Fibroblast of upper back skin (primary cell): ENCODE measurements at places on chromosomes 1 and 21.

GRCh38 chr21:32844653-32845436 is 73.3 kb upstream of the PAXBP1 start:
- DNase-seq = peak; percentile 77

GRCh38 chr1:206930210-206930798 is 8.6 kb upstream of the FCMR start:
- no peak for DNase-seq

GRCh38 chr1:214548988-214549387 is 2.4 kb downstream of the PTPN14 start:
- DNase-seq = peak; percentile 42

- DNase-seq = no peak
Measured at GRCh38 chr1:1069711-1070676, 4.1 kb downstream of the RNF223 start.

GRCh38 chr1:89986020-89986419 is 8.9 kb upstream of the ZNF326 start:
- DNase-seq = no peak

GRCh38 chr1:110449661-110450651 is 993 bp upstream of the PROK1 start:
- DNase-seq = no peak

DNA sequence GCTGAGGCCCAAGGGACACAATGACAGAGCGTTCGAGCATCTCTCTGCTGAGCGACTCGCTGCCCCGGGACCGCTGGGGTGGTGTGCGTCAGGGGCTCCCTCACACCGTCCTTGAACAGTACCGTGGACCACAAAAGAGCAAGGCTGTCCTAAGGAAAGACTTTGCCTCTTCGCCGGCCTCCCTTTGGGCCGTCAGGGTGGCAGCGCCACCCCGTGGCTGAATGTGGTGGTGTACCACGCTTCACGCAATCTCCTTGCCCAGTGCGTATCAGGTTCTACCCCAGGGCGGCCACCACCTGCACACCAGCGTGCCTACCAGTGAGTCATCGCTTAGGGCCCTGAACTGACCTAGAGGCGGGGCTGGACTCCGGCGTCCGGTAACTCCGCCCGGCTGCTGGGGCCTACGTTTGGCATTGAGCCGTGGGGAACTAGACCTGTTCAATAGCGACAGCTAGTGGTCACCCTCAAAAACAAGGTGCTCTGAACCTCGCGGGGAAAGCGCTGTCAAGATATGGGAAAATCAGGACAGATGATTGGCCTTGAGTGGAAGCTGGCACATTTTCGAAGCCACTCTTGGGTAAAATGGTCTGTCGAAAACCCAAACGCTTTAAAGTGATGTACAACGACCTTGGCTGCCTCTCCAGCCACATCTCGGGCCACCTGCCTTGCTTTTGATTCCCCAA is 8.1 kb upstream of the TRAF3IP3 start:
- peak; percentile 84 for DNase-seq

DNA sequence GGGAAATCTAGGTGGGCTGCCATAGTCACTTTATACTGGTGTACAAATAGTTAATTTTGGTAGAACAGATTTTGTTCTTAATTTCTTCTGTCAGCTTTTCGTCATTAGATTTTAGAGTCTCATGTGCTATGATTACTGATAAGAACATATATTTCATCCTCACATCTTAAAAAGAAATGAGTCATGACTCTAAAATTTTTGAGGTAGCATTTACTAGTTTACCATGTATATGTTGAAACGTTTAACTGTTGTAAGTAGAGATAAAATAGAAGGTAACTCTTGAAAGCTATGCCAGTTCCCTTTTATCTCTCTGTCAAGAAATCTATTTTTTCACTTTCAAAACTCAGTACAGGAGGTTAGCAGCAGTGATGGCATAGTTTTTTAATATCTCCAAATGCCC is 53.4 kb downstream of the KLHL20 start:
- no peak for DNase-seq

DNA sequence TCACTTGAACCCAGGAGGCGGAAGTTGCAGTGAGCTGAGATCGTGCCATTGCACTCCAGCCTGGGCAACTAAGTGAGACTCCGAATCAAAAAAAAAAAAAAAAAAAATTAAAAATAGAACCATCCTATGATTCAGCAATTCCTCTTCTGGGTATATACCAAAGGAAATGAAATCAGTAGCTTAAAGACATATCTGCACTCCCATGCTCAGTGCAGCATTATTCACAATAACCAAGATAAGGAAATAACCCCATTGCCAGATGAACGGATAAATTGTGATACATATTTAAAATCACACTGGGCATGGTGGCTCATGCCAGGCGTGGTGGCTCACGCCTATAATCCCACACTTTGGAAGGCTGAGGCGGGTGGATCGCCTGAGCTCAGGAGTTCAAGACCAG is 23.8 kb downstream of the ALDH9A1 start:
- no peak for DNase-seq

- no peak for DNase-seq
Measured at GRCh38 chr1:967466-968343, 1.4 kb downstream of the PLEKHN1 start.

DNA sequence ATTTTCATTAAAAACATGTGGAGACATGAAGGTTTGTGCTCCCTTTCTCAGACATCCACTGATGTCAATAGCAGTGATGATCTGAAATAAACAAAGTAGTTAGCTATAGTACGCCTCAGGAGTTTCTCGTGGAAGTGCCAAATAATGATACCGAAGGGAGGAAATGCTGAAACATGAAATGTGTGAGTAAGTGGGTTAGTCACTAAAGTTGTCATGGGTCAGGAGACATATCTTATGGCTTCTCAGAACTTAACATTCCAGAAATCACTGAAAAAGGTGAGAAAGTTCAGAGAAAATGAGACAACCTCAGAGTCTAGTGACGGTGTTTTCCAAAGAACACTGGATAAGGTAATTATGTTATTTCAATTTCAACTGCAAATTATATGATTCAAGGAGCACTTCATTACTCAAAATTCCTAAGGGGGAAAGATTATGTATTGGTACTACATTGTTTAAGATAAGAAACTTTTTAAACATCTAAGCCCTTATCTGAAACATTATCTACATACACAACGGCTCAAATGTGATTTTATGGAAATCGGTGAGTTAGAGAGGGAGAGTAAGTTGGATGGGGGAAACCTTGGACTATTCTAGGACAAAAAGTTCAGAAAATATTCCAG is 20.6 kb downstream of the NIBAN1 start:
- peak; percentile 64 for DNase-seq

- no peak for DNase-seq
Measured at GRCh38 chr1:112689842-112690237, 15.4 kb downstream of the MOV10 start.

DNA sequence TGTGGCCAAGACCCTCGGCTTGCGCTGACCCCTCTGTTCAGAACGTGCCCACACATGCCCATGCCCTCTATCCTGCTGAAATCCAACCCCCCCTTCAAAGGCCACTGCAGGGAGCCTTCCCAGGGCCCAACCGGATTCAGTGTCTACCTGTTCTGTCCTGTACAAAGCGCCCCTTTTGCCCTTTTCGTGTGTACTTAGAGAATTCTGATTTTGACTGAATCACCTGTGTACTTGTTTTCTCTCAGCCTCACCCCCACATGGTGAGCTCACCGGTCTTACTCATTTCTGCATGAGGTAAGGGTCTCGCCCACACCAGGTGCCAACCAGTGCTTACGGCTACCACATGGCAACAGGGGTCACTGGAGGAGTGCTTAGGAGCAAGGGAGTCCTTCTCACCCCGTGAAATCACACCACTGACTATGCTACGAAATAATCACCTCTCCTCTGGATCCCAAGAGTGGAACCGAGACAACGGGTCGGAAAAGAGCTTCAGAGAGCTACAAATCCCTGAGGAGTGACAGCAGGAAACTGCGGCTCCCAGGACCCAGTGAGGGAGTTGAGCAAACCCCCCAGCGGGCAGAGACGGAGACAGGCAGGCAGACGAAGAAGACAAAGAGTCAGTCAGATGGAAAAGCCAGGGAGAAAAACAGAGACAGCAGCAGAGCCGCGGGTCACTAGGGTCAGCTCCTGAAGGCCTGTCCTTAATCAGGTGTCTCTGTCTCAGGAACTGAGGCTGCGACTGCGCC is 2.1 kb upstream of the S100A2 start:
- no peak for DNase-seq

- no peak for DNase-seq
Measured at GRCh38 chr21:33427051-33427450, 23.8 kb downstream of the IFNGR2 start.

DNA sequence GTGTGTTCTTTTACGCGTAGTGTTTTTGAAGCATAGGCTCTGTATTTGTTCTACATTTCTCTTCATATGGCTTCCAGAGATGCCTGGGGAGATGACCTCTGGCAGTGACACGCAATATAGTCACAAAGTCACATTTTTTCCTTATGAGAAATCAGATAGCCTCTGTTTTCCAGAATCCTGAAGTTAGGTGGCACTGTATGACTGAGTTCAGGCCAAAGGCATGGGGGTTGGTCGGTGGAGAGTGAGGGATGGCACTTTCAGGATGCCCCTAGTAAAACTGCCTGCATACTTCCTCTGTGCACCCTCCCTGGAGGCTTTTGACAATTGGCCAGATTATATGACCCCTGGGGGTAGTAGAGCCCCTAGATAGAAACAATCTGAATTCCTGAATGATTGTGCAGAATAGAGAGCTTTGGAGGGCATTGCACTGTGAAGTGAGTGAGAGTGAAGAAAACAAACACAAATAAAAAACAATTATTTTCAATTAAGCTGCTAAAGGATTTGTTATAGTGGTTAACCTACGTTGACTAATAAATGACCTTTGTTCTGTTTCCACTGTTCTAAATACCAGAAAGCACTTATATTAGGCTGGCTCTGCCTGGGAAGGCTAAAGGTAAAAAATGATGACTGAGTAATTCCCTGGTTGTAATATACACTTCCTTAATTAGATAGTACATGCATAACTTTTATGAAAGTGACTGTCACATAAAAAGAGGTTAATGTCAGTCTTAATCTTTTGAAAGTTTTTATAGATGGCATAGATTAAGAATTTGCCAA is 1660.8 kb downstream of the PLA2G4A start:
- DNase-seq = peak; percentile 56

- peak; percentile 99 for DNase-seq
Measured at GRCh38 chr1:185646202-185646683, 87.9 kb upstream of the HMCN1 start.

GRCh38 chr1:121483961-121484424 is 299.2 kb downstream of the SRGAP2C start:
- peak; percentile 92 for DNase-seq

DNA sequence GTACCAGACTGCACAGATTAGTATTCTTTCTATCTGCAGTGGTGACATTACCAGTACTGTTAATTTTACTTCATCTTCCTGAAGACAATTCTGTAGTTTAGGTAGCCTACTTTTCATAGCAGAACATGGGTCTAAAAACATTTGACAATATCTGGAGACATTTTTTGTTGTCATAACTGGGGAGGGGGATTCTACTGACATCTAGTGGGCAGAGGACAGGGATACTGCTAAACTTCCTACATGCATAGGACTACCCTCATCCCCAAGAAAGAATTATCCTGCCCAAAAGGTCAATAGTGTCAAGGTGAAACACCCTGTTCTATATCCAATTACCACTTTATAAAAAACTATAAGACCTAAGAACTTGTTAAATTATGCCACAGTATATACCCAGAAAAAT is 3.4 kb upstream of the ARHGAP29 start:
- no peak for DNase-seq

DNA sequence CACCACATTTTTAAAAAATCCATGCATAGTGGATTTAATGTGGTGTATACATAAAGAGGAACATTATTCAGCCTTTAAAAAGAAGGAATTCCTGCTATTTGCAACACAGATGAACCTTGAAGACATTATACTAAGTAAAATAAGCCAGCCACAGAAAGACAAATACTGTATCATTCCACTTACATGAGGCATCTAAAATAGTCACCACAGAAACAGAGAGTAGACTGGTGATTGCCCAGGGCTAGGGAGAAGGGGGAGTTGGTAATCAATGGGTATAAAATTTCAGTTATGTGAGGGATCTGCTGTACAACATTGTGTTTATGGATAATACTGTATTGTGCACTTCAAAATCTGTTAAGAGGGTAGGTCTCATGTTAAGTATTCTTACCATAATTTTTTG is 10.0 kb downstream of the FAM163A start:
- DNase-seq = peak; percentile 4

GRCh38 chr21:41751611-41752011 is 15.2 kb downstream of the RIPK4 start:
- no peak for DNase-seq

- DNase-seq = no peak
Measured at GRCh38 chr1:51100264-51100880, 1.7 kb upstream of the C1orf185 start.

DNA sequence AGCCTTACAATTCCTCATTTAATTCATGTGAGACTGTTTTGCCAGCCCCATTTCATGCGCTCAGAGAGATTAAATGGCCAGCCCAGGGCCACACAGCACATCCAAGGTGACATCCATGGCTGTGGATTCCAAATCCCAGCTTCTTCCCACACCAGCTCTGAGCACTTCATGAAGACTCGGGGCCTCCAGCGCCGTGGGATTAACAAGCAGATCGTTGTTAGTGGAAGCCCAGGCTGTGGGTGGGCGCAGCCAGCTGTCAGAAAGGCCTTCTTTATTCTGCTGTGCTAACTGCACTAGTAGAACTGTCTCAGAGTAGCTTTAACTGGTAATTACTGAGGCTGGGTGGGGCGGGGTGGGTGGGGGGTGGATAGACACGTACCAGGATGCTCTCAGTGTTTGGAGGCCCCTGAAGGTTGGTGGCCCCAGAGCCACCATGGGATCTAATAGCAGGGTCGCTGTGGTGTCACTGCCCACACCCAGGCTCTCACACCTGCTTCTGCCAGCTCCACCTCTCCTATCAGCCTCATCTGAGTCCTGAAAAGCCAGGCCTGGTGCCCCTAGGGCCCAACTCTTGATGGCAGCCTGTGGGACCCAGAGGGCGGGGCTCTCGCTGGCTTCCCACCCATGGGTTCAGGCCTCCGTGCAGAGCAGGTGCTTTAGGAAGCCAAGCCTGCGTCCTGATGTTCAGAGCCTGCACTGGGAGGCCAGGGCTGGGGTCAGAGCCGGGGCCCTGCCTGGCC is 3.4 kb downstream of the BMP8A start:
- DNase-seq = no peak

DNA sequence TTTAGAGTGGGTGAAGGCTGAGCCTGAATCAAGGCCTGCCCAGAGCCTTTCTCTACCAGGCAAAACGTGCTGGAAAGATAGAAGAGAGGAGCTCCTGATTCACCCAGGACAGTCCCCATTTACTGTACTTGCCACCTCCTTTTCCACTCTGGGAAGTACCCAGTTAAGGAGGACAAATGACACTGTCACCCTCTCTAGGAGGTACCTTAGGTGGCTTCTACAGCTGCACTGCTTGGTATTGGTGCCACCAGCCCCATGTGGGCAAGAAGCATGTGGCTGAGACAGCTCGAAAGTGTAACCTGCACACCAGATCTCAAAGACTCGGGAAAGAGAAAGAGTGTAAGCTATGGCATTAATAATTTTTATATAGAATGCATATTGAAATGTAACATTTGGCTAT is 42.3 kb downstream of the RUNX1 start:
- DNase-seq = no peak
